GM06990 (cell line): ENCODE measurements at places on chromosomes 6 and 20.

- no peak for DNase-seq
Measured at GRCh38 chr20:41432746-41433145, 66.1 kb upstream of the EMILIN3 start.

- peak; percentile 85 for DNase-seq
Measured at GRCh38 chr6:29887819-29888776, 54.2 kb upstream of the HLA-A start.

- no peak for DNase-seq
Measured at GRCh38 chr20:12728782-12729181, 280.0 kb upstream of the SPTLC3 start.

- no peak for DNase-seq
Measured at GRCh38 chr20:23349338-23350195, 1.0 kb upstream of the NXT1 start.

DNA sequence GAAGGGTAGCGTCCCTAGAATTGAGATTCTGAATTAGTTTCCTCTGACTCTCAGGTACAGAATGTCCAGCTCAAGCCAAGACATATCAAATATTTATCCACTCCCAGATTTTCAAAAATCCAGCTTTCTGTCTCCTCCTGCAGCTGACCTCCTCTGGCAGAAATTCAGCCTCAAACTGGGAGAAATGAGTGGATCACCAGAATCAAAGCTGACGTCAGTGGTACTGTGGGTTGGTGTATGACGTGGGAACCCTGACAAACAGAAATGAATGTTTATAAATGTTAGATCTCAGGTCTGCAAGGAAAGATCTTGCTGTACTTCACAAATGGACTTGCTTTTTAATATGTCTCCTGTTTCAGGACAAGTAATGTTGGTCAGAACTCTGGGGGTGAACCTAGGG is 595.0 kb downstream of the PTPRT start:
- no peak for DNase-seq

DNA sequence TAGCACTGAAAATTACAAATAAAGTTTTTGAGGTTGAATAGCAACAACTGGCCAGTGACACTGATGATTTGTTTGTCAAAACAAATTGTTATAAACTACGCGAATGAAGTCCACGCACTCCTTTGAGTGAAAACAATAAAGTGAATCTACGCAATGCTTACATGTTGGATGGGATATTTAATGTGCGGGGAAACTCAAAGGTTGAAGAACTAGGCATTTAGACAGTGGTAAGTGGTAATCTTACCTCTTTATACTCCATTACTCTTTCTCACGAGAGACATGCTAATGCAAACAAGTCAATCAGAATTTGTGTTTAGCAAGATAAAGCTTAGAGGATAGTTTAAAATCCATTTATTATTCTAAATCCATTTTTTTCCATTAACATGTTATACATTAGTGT is 606.4 kb downstream of the KHDRBS2 start:
- no peak for DNase-seq

DNA sequence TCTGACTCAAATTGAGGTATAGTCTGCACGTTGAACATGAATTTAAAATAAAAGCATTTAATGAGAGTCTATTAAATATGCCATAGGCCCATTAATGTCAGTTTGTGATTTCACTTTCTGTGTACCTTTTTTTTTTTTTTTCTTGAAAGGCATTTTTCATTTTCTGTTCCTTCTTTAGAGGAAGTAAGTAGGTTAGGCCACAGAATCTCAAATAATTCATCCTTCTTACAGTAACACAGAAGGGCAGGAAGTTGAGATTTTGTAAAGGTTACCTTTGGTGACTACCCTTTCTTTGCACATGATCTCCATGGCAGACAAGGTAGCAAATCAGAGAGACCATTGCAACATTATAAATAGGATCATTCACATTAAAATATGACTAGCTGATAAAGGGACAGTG is 9.6 kb downstream of the L3MBTL3 start:
- peak; percentile 31 for DNase-seq

DNA sequence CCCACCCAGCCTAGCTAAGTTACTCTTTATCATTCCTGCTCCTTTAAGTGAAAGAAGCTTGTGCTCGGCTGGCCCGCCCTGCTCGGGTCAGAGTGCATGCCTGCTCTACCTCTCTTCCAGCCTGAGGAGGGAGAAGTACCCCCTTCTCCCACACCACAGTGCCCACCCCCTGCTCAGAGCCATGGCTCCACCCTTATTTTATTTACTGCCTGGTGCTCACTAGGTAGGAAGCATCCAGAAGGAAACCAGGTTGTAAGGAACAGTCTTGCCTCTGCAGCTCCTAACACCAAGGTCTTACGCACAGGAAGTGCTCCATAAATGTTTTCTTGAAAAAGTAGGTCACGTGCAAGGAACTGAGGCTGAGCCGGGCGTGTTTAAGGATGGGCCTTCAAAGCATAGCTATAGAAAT is 105.7 kb upstream of the SNX9 start:
- DNase-seq: no peak

DNA sequence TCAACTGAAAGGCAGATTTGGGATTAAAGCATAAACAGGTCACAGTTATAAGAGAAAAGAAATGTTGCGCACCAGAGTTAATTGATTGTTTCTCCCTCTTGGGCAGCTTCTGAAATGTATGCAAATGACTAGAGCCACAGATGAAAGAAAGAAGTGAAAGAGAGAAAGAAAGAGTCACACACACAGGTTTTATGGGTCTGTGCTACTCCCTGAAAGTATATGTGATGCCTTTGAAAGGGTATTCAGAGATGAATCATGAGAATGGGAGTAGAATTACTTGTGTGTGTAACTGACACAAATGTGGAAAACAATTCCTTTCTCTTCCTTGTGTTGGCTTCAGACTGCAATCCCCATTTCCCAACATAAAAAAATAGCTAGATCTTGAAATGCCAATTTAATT is 196.9 kb downstream of the FOXA2 start:
- no peak for DNase-seq

DNA sequence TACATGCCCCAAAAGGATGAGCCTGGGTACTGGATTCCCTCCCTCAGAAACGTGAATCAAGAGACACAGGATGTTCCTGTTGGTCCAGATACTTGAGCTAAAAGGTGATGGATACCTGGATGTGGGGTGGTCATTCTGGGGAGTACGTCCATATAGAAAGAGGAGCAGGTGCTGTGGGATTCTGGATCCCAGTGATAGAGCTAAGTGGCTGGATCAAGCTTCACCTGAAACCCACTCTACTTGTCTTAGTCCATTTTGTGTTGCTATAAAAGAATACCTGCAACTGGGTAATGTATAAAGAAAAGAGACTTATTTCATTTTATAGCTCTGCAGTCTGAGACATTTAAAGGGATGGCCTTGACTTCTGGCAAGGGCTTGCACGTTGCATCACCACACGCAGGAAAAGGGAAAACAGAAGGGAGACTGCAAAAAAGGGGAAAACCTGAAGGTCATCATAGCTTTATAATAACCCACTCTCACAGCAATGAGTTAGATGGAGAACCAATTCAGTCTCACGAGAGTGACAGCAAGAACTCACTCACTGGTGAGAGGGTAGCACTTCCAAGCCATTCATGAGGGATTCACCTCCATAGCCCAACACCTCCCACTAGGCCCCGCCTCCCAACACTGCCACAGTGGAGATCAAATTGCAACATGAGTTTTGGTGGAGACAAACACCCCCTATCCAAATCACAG is 31.2 kb downstream of the RIPOR3 start:
- DNase-seq: no peak

- DNase-seq: no peak
Measured at GRCh38 chr20:41649489-41649888, 31.3 kb upstream of the CHD6 start.

GRCh38 chr20:13290724-13291123 is 69.7 kb downstream of the ISM1 start:
- no peak for DNase-seq

DNA sequence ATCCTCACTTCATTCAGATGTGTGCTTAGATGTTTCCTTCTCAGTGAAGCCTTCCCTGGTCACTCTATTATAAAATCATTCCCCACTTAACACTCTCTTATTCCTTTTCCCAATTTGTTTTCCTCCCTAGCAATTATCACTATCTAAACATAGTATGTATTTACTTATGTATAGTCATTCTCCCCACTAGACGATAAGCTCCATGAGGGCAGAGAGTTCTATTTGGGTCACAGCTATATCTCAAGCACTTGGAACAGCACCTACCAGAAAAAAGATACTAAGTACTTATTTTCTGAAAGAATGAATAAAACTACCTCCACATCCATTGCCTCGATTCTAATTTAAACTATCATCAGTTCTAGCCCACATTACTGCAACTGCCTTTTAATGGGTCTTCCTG is 36.5 kb downstream of the USP49 start:
- DNase-seq: no peak

- DNase-seq: no peak
Measured at GRCh38 chr20:55744896-55745295, 260.4 kb downstream of the CBLN4 start.

DNA sequence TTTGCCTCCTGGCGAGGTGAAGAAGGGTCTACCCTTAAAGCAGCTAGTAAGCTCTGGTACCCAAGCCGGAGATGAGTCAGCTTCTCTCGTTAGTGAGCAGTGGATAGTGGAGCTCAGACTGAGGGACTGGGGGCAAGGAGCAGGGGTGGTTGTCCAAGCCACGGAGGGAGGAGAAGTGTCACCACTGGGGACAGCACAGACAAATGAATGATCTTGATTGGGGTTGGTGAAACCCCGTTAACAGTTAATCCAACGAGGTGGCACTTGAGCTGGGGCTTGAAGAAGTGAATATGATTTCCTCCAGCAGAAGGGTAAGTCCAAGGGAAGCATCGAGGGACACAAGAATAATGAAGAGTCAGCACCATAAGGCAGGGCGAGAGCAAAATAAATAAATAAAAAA is 43.0 kb downstream of the JARID2 start:
- no peak for DNase-seq

- DNase-seq: no peak
Measured at GRCh38 chr6:34285448-34286164, 36.8 kb upstream of the SMIM29 start.

DNA sequence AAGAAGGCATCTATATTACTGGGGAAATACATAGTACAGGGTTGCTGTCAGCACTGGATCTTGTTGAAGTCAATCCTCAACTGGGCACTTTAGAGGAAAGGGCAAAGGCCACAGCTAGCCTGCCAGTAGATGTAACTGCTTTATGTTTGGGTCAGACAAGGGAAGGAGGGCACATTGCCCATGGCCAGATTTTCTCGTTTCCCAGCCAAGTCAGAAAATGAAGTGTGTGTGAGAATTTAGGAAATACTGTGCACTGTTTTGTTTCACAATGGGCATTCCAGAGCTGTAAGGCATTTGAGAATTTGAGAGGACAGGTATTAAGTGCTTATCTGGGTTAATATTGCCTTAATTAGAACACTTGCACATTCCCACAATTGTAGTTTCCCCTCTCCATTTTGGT is 183.9 kb upstream of the MCHR2 start:
- no peak for DNase-seq

DNA sequence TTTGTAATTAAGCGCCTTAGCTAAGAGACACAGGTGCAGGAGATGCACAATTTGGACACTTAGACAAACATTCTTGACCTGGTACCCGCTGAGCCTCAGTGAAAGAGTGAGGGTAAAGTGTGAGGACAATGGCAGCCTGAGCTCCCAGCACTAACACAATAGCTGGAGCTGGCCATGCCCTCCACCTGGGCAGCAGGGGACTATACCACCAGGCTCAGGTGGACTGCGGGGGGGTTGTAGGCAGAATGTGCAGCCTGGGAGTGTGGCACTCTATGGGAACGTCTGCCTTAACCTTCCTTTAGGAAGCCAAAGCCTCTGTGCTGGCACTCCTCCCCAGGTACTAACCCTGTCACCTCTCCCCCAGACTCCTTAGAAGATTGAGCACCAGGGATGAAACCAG is 23.6 kb downstream of the PRKN start:
- no peak for DNase-seq

DNA sequence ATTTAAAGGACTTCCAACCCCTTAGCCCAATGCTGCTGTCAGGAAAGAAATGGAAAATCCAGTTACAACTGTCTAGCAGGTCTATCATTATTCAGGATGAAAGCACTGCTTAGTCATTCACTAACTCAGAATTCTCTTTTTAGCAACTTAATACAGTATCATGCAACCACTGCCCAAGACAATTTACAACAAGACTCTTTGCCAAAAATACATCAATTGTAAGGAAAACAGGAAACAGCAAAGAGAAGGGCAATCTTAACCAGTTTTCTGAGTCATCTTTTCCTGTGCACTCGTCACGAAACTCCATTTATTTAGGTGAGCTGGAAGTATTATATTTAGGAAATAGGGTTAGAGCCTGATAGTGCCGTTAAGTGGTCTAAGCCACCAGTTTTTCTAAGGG is 1197.7 kb upstream of the CITED2 start:
- DNase-seq: no peak

DNA sequence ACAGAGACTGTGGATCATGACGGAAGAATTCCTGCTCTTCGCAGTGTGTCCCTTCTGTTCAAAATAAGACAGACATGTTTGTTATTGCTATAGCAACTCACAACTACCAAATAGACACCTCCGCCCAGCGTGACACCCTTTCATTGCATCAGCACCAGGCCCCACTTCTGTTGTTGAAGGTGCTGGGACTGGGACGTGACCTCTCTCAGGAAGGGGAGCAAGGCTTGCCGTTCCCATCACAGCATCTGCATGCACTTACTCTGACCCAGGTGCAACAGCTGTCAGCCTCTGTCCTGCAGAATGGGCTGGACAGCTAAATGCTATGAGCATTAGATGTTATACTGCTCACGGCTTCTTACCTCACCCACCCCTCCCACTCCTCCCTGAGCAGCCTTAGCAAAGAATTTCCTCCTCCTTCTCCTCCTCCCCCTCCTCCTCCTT is 94.1 kb downstream of the DACT2 start:
- no peak for DNase-seq

- no peak for DNase-seq
Measured at GRCh38 chr20:47063407-47063806, 168.8 kb downstream of the EYA2 start.

DNA sequence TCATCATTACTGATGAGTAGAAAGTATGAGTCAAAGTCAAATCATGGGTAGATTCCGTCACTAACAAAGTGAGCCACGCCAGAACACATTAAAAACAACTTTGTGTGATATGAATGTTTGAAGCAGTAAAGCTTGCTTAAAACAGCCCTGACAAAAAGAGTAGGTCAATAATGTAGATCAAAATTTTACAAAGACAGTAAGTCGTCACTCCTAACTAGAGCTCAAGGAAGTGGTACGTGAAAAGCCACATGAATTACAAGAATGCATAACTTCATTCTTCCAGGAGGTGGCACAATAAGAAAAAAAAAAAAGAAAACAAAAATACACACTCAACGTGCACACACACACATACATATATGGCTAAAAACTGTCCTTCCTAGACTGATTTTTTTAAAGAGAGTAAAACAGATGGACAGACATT is 69.9 kb downstream of the HACE1 start:
- DNase-seq: peak; percentile 9

GRCh38 chr6:64984948-64985347 is 722.1 kb downstream of the EYS start:
- DNase-seq: no peak

DNA sequence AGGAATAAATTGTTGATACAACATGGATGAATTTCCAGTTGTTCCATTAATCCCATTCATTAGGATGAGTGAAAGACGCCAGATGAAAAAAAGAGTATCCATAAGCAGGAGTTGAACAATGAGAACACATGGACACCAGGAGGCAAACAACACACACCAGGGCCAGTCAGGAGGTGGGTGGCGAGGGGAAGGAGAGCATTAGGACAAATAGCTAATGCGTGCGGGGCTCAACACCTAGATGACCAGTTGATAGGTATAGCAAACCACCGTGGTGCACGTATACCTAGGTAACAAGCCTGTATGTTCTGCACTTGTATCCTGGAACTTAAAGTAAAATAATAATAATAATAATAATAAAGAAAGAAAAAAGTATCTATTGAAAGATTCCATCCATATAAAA is 11.1 kb downstream of the PCED1A start:
- no peak for DNase-seq
